AG04450 (cell line): ENCODE measurements at places on chromosomes 16 and 17.

- no peak for DNase-seq
Measured at GRCh38 chr16:12347365-12347764, 370.8 kb downstream of the SNX29 start.

GRCh38 chr16:16147316-16147999, 75.8 kb downstream of the ABCC6 start:
- DNase-seq, result no peak

- no peak for DNase-seq
Measured at GRCh38 chr16:700684-701584, 4.7 kb downstream of the FBXL16 start.

- DNase-seq, result no peak
Measured at GRCh38 chr17:2369551-2370210, 31.2 kb downstream of the MNT start.

- DNase-seq, result no peak
Measured at GRCh38 chr17:68512960-68513474, 787 bp downstream of the PRKAR1A start.

- no peak for DNase-seq
Measured at GRCh38 chr17:76920364-76921139, 52.3 kb downstream of the MGAT5B start.

- no peak for DNase-seq
Measured at GRCh38 chr16:19392352-19392751, 25.3 kb upstream of the TMC5 start.

GRCh38 chr16:17170435-17170834, 300.3 kb downstream of the XYLT1 start:
- no peak for DNase-seq

DNA sequence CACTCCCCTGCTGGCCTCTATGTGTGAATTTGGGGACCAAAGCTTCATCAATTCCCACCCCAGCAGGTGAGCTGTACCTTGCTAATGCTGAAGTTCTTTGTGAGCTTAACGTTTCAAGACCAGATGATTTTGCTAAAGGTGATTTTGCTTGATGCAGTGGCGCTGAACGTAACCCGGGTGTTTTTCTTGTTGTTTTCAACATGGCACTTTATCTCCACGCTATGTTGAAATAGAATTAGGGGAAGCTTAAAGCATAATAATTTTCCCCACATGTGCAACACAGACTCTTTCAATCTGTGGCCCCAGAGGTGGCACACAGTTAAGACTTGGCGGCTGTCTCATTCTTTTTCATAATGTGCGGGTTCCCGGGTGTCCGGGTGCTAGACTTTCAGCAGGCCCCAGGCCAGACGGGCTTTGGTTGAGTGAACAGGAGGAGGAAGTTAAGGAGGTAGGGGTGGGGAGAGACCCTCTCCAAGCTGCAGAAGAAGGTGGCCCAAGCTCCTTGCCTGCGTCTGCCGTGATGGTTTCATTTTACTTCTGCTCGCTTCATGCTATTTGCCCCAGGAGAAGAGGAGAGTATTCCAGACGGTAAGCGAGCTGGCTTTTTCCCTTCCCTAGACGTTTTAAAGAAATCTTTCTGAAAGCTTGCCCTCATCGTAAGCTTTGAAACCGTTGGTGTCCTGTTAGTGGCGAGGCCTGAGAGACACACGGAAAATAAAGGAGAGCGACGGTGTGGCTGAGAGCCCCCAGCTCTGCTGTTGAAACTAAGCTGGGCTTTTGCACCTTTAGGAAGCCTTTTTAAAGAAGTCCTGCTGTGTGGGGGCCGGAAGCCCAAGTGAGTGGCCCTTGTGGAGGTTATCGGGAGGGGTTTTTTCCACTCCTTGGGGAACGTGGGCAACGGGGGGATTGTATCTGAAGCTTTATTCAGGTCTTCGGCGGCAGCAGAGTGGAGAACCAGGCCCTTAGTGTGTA, 4.2 kb downstream of the FOXC2 start:
- DNase-seq, result no peak

DNA sequence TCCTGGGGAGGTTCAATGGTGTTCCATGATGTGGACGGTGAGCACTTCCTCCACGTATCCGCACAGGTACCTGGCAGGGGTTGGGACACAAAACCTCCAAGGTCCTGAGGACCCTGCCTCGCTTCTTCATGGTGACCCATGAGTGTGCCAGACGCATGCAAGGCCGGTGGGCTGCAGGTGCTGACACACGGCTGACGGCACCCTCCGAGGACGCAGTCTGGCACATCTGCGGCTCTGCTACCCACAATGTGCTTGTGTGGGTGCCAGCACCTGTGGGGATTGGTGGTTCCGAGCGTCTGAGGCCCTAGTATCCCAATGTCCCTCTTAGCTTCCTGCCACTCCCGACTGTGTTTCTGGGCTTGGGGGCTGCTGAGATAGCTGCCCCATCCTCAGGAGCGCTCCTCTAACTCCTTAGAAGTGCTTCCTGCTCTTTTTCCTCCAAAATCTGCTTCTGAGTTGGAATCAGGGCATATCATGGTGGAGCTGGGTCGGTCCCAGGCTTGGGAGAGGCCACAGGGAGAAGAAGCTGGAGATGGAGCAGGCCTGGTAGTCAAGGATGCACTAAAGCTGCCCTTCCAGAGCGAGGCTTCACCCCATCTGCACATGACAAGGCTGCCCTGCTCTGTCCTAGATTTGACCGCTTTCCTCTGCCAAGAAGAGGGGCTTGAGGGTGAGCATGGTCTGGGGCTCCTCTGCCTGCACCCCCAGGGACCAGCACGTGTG, 1.6 kb downstream of the CYGB start:
- DNase-seq, result no peak

DNA sequence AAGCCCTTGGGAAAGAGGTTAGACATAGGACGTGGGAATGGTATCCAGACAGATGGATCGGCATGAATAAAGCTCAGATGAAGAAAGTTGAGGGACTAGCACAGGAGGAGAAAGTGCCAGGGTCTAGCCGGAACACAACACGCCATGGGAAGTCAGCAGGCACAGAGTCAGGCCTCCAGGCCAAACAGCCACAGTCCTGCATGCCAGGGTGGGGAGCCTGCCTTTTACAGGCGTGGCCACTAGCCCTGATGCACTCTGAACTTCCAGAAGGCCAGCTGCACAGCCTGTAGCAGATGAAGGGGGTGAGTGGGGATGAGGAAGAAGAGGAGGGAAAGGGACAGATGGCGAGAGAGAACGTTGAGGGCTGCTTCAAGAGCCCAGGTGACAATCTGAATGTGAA, 5.2 kb downstream of the B9D1 start:
- no peak for DNase-seq

DNA sequence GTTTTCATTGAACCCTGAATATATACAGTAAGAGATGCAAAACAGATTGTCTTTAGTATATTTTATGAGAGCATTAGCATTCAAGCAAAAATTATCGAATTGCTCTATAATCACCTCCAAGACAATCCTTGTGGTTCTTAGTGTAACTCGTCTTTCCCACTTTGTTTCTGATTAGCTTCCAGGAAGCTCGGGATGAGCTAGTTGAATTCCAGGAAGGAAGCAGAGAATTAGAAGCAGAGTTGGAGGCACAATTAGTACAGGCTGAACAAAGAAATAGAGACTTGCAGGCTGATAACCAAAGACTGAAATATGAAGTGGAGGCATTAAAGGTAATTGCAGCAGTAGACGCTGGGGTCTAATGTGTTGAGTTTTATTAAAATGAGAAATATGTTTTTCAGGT, 9.9 kb downstream of the NDEL1 start:
- DNase-seq, result no peak

GRCh38 chr17:44610871-44611270, 45.4 kb upstream of the MEIOC start:
- DNase-seq, result no peak

DNA sequence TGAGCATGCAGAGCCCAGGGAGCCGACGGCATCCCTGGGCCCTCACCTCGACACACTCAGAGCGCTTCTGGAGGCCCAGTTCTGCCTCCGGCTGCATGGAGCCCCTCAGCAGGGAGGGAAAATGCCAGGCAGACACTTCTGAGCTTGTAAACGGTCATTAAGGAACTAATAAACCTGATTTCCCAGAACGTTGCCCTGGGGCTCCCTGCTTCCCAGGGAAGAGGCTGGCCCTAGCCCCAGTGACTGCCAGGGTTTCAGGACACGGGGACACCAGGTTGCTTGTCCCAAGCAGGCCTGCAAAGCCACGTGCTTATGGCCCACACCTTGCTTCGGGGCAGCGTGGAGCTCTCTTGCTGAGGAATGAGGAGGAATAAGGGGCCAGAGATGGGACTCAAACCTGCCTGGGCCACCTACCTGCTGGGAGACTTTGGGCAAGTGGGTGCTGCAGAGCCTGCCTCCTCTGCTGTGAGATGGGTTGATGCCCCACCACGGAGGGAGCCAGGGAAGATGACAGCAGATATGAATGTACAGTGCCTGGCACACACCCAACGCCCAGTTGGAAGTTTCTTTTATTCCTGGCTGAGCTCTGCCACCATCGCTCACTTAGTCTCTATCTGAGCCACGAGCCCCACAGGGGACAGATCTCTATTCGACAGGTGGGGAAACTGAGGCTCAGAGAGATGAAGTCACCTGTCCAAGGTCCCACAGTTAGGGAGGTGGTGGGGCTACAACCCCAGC, 5.4 kb downstream of the RHBDF2 start:
- DNase-seq, result no peak

- DNase-seq, result no peak
Measured at GRCh38 chr17:56785405-56785804, 48.3 kb downstream of the C17orf67 start.

GRCh38 chr17:4980644-4981216, 6.7 kb downstream of the CAMTA2 start:
- DNase-seq, result no peak

DNA sequence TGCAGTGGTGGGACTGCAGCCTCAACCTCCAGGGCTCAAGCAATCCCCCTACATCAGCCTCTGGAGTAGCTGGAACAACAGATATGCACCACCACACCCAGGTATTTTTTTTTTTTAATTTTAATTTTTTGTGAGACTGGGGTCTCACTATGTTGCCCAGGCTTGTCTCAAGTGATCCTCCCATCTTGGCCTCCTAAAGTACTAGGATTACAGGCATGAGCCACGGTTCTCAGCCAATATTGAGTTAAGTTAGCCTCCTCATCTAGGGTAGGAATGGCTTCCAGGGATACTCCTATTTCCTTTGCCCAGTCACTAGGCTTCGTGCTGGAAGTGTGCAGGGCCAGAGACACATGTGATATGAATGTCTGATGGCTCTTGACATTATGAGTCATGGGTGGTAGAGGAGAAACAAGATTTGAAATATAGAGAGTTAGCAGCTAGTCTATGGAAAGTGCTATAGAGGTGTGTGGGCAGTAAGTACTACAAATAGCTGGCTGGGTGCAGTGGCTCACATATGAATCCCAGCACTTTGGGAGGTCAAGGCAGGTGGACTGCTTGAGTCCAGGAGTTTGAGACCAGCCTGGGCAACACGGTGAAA, 8.0 kb upstream of the HES7 start:
- DNase-seq, result no peak

- DNase-seq, result no peak
Measured at GRCh38 chr17:29615492-29616299, 7.0 kb downstream of the CORO6 start.

- DNase-seq, result no peak
Measured at GRCh38 chr17:72434581-72434980, 313.8 kb downstream of the SOX9 start.

DNA sequence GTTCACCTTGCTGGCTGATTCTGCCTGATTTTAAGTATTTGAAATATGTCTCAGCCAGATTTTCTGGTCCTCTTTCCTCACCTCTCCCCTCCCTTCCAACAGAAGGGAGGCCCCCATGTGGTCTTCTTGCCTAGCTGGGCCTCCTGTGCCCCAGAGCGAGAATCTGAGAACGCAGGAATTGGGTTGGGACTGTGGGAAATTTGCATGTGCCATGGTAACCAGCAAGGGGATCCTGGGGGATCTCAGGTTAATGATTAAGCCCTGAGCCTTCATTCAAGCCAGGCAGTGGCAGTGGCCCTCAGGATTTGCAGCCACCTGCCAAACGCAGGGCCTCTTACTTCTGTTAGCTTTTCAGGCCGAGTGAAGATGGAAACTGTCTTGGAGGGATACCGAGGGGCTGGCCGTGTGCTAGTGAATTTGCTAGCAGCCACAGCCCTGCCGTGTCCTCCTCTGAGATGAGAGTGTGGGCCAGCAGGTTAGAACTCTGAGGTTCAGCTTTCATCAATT, 40.2 kb downstream of the KSR1 start:
- no peak for DNase-seq

GRCh38 chr16:11966173-11966572, 1.2 kb downstream of the TNFRSF17 start:
- DNase-seq, result no peak

DNA sequence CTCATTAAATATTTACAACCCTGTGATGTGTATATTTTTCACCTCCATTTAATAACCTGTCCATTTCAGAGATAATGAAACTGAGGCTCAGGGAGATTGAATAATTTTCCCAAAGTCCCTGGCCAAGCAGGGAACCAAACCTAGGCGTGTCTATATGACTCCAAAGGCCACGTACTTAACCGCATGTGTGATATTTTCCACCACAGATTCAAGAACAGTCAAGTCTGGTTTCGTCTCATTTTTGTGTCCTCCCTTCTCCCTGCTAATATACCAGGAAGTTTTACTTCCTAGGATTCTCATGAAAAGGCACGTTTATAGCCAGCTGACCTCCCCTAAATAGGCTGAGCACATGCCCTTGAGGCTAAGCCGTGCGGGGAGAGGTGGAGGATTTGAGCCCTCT, 15.3 kb downstream of the WFIKKN2 start:
- no peak for DNase-seq

GRCh38 chr16:85798283-85798776, 1.0 kb downstream of the EMC8 start:
- no peak for DNase-seq

GRCh38 chr17:18045691-18046350, 6.6 kb downstream of the GID4 start:
- no peak for DNase-seq

- no peak for DNase-seq
Measured at GRCh38 chr17:34081269-34081668, 173.8 kb upstream of the CCL2 start.

GRCh38 chr17:17034496-17035075, 7.7 kb upstream of the MPRIP start:
- DNase-seq, result no peak
